ENCODE measurements at places on chromosomes 4 and X.

DNA sequence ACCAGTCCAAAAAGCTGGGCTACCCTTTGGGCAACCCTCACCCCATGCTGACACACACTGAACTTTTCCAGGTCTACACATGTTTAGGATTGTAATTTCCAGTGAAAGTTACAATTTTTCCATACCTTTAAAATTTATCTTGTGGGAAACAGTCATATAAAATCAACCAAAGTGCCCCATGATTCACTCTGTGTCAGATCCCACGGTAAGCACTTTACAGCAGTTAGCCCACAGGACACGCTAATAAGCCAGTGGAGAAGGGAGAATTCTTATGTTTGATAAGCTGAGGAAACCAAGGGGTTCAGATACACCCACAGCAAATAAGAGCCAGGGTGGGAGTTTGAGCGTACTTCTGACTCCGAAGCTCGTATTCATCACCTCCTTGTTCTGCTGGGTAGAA lies 72.4 kb upstream of the TBL1X start:
- no peak for DNase-seq

- no peak for DNase-seq
Observed at GRCh38 chr4:37827030-37827685, 672 bp downstream of the PGM2 start.

DNA sequence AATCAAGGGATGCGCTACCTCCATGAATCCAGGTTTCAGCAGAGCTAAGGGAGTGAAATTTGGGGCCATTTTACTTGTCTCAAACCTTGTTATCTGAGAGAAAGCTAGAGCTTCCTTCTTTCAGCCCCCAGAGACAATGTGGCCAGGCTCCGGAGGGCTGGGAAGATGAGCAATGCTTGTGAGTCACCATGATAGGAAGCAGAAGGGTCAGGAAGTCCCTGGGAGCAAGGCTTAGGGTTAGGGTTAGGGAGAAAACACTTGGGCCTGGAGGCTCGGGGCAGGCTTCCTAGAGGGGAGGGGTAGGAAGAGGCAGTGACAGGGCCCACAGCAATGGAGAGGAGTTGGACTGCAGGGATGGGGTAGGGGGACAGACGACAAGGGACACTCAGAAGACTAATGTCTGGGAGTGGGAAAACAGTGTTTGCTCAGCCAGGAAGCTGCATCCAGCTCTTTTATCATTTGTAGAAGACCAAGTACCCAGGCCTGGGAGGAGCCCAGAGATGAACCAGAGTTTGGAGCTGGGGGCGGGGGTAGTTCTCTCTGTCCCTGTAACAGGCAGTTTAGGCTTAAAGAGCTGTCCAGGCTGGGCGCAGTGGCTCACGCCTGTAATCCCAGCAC lies 16.4 kb upstream of the PORCN start:
- no peak for DNase-seq

GRCh38 chrX:48480142-48480541 lies 4.1 kb downstream of the FTSJ1 start:
- no peak for DNase-seq

- no peak for DNase-seq
Observed at GRCh38 chrX:106038625-106039024, at the start of gene SERPINA7. SERPINA7 (minus strand) TSS chrX:106038727; CDS start chrX:106037058, 1,669 bp downstream.

- DNase-seq: no peak
Observed at GRCh38 chr4:37517326-37517725, 168.8 kb downstream of the RELL1 start.

DNA sequence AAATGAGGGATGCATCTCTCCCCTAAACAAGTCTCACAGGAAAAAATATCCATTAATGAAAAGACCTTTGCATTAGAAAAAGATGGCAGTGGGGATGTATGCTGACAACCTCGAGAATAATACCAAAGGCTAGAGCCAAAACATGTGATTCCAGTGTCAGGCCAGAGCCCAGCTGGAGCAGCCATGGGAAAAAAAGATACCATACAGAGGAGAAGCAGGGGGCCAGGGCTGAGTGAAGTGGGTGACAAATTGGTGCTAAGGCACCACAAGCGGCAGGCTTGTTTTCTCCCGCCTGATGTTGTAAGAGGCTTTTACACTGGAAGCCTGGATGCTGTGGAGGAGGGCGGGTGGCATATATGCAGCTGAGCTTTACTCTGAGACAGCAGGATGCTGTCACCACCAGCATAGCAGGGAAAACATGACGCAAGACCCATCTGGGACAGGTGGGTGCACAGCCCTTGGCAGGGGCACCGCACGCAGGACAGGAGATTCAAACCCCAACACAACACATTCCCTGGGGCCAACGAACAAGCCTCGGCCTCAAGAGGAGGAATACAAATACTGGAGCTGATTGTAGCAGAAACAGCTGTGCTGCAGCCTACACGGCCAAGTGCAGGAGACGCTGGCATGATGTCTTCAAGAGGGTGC lies 91.9 kb downstream of the TSPAN5 start:
- no peak for DNase-seq

GRCh38 chrX:8967461-8967860 lies 66.5 kb downstream of the FAM9B start:
- DNase-seq: no peak

DNA sequence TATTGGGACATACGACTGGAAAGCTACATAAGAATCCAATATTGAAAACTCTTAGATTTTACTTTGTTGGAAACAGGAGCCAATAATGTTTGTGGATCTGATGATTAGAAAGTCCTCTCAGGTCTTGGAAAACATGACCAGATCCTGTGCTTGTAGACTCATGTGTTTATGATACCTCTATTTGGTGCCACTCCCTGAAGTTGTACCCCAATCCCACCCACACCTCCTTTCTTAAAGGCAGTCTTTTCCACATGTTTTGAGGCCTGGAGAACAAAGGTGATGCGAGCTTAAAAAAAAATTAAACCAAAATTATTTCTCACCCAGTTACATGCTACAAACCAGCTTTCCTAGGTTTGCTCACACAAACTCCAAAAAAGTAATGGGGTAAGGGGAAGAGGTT lies 262.7 kb downstream of the PTTG2 start:
- no peak for DNase-seq

DNA sequence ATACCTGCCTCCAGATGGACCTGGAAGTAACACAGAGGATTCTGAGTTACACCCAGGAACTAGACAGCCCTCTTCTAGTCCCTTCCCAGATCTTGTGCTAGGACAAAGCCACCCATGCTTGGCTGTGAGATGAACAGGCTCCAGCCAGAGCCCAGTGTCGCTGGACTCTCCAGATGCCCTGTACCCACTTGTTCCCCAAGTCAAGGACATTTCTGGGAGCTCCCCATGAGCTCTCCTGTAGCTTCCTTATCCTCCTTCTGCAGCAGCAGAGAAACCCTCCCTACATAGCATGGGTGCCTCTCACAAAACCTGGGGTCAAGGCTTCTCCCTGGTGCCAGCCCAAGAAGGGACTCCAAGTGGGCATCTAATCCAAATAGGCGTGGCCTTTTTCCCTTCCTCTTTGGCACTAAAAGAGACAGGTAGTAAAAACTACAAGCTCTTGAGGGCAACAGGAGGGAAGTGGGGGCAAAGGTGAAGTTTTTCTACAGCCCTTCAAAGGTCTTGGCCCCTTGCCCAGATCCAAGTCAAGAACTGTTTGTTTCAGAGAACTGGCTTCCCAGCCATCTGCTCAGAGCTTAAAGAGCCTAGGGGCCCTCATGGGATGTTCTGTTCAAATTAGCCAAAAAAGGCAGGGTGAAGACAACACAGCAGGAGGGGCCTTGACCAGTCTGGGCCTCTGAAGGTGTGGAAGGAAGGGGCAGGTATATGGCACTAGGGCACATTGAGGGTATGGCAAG lies 8.5 kb upstream of the ERCC6L start:
- DNase-seq: no peak

- DNase-seq: no peak
Observed at GRCh38 chr4:73701116-73701515, 39.3 kb upstream of the CXCL8 start.

DNA sequence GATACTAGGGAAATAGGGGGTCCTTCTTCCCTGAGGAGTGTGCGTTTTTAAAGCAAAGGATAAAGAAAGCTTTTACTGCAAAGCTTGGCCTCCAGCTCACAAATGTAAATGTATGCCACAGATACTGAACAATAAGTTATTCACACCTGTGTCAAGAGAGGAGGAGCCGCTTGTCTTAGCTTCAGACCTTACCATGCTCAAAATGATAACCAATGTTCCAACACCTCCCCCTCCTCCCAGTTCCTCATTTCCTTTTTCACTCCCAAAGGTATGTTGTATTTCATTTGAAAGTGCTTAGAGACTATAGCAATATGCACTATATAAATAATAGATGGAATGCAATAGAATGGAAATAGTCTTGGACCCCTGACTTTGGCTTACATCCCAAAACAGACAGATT lies 47.0 kb upstream of the RAPGEF2 start:
- no peak for DNase-seq

DNA sequence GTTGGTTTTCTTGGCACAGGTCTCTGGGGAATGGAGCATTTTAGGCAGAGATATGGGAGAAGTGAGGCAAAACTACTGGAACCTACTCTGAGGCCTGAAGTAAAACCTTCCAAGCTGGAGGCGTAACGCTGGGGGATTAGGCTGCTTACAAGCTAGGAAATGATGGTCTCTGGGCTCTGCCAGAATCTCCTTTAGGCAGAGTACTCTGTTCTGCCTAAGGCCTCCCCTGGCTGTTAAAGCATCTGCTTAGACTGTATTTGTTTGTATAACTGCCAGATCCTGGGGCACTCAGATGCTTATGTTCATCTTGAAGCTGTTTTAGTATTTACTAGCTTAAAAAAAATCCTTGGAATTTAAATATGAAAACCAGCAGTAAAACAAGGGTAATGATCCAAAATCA lies 822.2 kb downstream of the RPA4 start:
- DNase-seq: no peak

- no peak for DNase-seq
Observed at GRCh38 chr4:145501051-145501660, 19.5 kb downstream of the SMAD1 start.

- DNase-seq: no peak
Observed at GRCh38 chrX:118745570-118745969, 18.2 kb downstream of the IL13RA1 start.

GRCh38 chr4:85514117-85514516 lies 39.2 kb downstream of the ARHGAP24 start:
- no peak for DNase-seq

GRCh38 chr4:78543424-78544125 lies 8.0 kb upstream of the ANXA3 start:
- no peak for DNase-seq

DNA sequence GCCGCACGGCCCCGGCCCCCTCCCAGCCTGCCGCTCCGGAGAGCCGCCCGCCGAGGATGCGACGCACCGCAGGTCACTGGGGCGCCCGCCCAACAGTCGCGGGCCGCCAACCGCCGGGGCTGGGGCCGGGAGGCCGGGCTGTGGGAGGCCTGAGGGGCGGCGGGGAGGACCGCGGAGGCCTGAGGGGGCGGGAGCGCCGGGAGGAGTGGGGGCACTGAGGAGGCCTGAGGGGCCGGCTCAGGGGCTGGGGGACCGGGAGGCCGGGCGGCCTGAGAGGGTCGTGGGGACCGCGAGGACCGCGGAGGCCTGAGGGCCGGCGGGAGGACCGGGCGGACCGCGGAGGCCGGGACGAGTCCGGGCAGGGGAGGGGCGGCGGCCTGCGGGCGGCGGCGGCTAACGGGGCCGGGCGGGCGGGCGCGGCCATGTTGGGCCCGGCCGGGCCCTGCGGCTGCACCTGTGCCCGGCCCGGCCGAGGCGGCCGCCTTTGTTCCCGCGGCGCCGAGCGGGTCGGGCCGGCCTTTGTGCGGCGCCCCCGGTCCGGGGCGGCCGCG lies 353 bp downstream of the NSD2 start:
- DNase-seq: no peak

- DNase-seq: no peak
Observed at GRCh38 chrX:25442499-25442898, 426.7 kb upstream of the ARX start.

DNA sequence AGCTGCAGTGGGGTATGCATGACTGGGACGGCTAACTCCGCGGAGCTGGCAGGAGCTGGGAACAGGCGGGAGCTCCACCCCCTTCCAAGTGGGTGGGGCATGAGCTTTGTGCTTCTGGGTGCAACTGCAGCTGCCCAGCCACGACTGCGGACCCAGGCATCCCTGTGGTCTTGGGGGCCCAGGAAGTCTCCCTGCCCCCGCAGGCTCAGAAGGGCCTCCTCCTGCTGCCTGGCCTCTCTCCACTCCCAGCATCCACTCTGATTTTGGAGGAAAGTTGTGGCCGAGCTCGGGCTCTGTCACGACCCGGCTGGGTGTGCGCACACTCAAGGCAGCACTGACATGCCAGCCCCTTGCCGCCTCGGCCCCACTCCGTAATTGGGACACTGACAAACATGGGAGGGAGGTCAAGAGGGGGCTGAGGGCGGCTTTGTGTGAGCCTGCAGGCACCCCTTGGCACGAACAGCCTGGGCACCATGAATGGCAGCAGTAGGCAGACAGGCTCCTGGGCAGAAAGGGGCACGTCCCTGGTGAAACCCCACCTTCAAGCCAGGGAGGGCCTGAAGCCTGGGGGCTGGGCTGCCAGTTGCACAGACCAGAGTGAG lies 822.6 kb downstream of the GLUD2 start:
- no peak for DNase-seq

DNA sequence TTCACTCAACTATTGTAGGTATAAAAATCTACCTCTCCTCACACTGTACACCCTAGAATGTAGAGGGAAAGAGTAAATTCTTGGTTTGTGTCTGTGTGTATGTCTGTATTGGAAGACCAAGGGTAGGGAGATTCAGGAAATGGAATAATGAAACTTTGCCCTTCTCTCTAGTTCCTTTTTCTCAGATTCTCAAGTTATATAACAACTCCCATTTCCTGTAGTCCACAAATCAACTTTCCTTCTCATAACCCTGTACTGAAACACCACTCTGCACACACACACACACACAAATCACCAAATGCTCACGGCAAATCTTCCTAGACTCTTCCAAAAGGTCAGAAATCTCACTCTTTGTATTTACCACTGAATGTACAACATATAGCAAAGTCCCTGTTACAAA lies 824.5 kb upstream of the DIAPH2 start:
- no peak for DNase-seq

- no peak for DNase-seq
Observed at GRCh38 chr4:184924516-184924915, 93.8 kb upstream of the HELT start.

DNA sequence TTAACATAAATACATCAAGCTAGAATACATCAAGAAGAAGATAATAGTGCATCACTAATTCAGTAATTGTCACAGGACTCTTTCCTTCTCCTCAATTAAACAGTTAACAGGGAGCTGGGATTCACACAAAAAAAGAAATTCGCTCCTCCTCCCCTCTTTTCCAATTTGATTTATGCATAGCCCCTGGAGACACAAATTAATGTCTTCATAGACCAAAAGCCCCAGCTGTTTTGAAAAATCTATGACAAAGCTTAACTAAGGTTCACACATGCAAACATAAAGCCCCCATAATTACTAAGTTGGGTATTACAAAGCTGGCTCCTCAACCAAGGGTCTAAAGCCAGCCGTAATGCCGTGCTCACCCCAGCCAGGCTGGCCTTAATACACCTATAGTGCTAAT lies 61.2 kb downstream of the ENOX2 start:
- no peak for DNase-seq

All from hematopoietic multipotent progenitor cell treated with erythropoietin and hydrocortisone succinate and interleukin-3 and kit ligand, for 17 days (in vitro differentiated cells).